ENCODE measurements at places on chromosomes 4 and X. TPM values are rescaled to one million over a fixed set of nuclear protein-coding genes. Genes with fewer than 3 reads are reported as not detected.

PDCL2 gene
- total RNA-seq = not detected

GRCh38 chrX:14073556-14073955 lies 43.9 kb upstream of the GEMIN8 start:
- no peaks in the 10 kb centered on the region for H3K36me3 ChIP-seq
- H3K4me3 ChIP-seq = no peak overlapping the region
- H3K27ac ChIP-seq = no peak overlapping the region
- DNase-seq = no peak

DNA sequence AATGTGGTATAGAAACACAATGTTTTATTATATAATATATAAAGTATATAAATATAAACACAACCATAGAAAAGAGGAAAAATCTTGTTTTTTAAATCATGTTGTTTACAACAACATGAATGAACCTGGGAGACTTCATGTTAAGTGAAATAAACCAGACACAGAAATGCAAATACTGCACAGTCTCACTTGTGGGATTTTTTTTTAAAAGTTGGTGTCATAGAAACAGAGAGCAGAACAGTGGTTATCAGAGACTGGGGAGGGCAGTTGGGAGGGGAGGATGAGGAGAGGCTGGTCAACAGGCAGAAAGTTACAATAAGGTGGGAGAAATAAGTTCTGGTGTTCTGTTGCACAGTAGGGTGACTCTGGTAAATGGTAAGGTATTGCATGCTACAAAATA lies 57.1 kb downstream of the FREM3 start:
- peaks cover 4% of the 10 kb centered on the region for H3K36me3 ChIP-seq
- H3K27me3 ChIP-seq = peaks cover 28% of the 10 kb centered on the region
- H3K4me3 ChIP-seq = no peak overlapping the region
- H3K27ac ChIP-seq = no peak overlapping the region
- DNase-seq = no peak

DNA sequence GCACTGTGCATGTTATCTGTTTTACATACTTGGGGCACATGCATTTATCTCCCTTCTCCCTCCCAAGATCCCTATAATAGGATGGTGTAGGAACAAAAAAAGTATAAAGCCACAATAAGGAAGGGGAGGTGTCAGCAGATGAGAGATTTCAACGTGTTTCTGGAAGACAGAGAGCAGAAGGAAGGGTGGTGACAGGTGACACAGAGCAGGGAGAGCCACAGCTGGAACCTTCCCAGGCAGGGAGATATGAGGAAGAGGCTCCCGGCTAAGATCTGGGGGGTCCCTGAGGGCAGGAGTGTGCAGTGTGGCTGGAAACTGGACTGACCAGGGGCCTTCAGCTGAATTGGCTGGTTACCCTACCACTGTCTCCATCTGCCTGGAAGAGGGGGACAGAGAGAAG lies 107.4 kb downstream of the BCOR start:
- H3K36me3 ChIP-seq = peaks cover under 1% of the 10 kb centered on the region
- peaks cover 20% of the 10 kb centered on the region for H3K4me1 ChIP-seq
- no peak overlapping the region for H3K27ac ChIP-seq
- no peak overlapping the region for H3K4me3 ChIP-seq
- no peak for DNase-seq

GRCh38 chr4:109998867-109999584 lies 86.3 kb downstream of the EGF start:
- no peak overlapping the region for H3K27ac ChIP-seq
- no peak overlapping the region for H3K4me3 ChIP-seq
- peak; percentile 41 for DNase-seq
- peaks cover 16% of the 10 kb centered on the region for H3K27me3 ChIP-seq
- no peaks in the 10 kb centered on the region for H3K4me1 ChIP-seq
